CD4-positive, alpha-beta T cell treated with Interleukin-12 subunit alpha and Interleukin-12 subunit beta, for 1 hour (primary cell): ENCODE measurements at places on chromosomes 7 and 10.

- DNase-seq, result peak; percentile 71
Measured at GRCh38 chr7:158695726-158696452, 8.7 kb downstream of the NCAPG2 start.

GRCh38 chr7:23373151-23374004 lies 74.2 kb downstream of the MALSU1 start:
- peak; percentile 26 for DNase-seq

DNA sequence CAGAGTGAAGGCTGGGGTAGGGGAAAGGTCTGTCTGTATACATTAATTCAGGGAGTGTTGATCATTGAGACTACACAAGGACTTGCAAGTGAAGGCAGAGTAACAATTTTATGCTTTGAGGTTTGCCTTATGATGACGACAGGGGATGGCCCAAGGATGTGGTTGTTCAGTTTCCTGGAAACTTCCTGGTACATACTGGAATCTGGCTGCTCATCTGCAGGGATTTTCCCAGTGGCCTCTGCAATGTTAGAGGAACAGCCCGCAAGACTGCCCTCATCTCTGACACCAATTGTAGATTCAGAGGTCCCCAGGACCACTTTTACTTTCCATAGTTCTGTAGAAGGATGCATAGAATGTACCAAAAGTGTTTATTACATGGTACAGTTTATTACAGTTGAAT lies 189.6 kb downstream of the TMEM178B start:
- DNase-seq, result no peak

DNA sequence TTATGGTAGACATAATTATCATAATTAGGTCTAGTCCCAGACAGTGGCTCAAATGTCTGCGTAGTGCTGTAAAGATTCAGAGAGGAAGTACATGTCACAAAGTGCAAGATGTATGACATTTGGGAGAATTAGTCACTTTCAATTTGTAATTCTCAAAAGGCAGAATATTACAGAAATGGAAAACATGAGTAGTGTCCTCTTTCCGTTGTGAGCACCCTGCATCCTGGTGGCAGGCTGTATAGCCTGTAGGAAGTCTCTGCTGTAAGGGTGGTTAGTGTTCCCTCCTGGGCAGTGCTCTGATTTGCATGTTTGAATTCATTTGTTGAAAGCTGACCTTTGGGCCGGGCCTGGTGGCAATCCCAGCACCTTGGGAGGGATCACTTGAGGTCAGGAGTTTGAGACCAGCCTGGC lies 17.0 kb downstream of the CDK14 start:
- no peak for DNase-seq

DNA sequence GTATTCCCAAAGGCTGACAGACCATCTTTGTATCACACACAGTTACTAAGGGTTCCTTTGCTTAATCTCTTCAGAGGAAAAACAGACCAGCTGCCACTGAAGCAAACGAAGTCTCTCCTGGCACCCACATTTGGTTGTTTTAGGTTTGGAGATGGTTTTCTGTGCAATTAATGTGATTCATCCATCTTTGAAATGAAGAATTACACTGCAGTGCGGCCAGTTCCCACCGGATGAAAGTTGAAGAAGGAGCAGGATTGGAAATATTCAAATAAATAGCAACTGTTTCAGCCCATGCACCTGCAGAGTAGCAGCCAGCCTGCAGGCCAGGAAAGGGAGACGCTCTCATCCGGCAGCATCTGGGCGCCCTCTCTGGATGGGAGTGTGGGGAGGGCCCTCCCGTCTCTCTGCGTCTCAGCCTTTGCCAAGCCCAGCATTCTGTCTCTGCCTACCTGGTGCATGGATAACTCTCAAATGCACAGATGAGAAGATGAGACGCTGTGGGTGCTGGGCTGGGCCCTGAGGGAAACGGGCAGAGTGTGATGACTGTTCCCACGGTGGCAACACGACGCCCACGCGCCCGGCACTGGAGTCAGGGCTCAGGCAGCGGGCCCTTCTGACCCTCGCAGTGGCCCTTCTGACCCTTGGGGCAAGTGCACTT lies 214.0 kb downstream of the PTPRN2 start:
- no peak for DNase-seq

GRCh38 chr10:59337201-59337652 lies 25.1 kb downstream of the FAM13C start:
- no peak for DNase-seq

GRCh38 chr7:113657603-113658002 lies 261.2 kb downstream of the PPP1R3A start:
- no peak for DNase-seq

DNA sequence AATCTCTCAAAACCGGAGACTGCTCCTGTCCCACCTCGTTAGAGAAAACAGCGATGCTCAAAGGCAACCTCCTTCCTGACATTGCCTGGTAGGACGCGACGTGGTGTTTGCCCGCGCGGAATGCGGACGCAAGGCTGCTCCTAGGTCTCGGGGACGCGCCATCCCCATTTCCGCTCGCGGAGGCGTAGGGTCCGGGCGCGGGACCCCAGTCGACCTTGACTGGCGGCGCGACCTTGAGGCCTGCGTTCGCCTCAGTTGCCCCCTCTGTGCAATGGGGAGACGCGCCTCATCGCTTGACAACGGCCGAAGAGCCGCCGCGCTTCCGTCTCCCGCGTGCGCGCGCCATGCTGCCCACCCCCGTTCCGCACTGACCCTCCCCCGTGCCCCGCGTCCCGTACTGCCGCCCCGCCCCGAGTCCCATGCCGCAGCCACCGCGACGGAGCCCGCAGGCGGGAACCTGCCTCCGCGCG lies 412 bp upstream of the PPIA start:
- no peak for DNase-seq

DNA sequence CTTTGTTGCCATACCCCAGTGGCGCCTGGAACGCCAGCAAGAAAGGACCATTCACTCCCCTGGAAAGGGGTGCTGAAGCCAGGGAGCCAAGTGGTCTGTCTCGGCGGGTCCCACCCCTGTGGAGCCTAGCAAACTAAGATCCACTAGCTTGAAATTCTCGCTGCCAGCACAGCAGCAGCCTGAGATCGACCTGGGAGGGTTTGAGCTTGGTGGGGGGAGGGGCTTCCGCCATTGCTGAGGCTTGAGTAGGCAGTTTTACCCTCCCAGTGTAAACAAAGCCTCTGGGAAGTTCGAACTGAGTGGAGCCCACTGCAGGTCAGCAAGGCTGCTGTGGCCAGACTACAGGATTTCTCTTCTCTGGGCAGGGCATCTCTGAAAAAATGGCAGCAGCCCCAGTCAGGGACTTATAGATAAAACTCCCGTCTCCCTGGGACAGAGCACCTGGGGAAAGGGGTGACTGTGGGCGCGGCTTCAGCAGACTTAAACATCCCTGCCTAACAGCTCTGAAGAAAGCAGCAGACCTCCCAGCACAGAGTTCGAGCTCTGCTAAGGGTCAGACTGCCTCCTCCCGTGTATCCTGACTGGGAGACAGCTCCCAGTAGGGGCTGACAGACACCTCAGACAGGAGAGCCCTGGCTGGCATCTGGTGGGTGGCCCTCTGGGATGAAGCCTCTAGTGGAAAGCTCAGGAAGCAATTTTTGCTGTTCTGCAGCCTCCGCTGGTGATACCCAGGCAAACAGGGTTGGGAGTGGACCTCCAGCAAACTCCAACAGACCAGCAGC lies 281.1 kb upstream of the SP4 start:
- no peak for DNase-seq

GRCh38 chr7:34928052-34928451 lies 109.2 kb downstream of the DPY19L1 start:
- DNase-seq, result peak; percentile 26

- DNase-seq, result no peak
Measured at GRCh38 chr7:16657656-16658279, 11.8 kb downstream of the BZW2 start.

DNA sequence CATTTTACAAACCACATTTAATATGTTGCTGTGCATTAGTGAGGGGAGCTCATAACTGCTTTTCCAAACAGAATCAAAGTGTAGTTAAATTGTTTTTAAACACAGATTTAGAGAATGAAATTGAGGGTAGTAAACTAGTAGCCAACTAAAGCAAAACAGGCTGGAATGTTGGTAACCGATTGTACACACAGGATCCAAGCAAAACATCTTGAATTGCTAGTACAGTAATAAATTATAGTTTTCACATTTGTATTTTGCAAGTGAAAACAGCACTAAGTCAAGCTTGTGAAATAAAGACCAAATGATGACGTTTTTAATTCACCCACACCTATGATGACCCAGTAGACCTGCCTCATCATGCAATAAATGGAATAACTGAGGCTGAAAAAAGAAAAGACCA lies 198.3 kb downstream of the HDAC9 start:
- DNase-seq, result no peak
